ENCODE measurements at places on chromosomes 3 and 15.
A peak's percentile ranks its signal among the peaks of the same experiment; 100 is the strongest.

DNA sequence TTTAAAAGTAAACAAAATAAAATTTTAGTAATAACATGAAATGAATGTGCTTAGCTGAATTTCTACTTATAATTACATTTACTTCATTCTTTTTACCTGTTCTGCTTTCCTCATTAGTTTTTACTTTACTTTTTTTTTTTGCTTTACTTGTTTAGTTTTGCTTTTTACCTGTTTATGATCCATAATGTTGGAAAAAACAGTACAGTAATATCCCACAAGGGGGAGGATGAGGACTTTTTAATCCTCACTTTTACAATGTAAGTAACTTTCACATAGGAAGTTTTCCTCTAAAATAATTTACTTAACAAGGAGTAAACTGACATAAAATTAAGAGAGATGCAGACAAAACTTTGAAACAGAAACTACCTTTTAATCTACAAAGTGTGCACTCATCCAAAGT lies 268.7 kb downstream of the TBC1D5 start:
- DNase-seq: no peak

DNA sequence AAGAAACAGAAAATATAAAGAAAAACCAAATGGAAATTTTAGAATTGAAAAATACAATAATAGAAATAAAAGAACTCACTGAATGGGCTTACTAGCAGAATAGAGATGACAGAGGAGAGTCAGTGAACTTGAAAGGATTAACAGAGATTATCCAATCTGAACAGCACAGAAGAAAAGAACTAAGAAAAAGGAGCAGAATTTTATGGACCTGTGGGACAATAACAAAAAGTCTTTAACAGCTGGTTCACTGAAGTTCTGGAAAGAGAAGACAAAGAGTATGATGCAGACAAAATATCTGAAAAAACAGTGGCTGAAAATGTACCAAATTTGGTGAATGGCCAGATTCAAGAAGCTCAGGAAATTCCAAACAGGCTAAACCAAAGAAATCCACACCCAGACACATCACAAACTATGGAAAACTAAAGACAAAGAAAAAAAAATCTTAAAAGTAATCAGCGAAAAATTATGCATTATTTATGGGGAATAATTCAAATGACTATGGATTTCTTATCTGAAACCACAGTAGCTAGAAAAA lies 9.7 kb upstream of the GNB5 start:
- no peak for DNase-seq

GRCh38 chr3:184389384-184389783 lies 9.5 kb downstream of the CHRD start:
- peak; percentile 57 for DNase-seq

GRCh38 chr3:158460926-158461325 lies 110.1 kb upstream of the MLF1 start:
- DNase-seq: no peak

DNA sequence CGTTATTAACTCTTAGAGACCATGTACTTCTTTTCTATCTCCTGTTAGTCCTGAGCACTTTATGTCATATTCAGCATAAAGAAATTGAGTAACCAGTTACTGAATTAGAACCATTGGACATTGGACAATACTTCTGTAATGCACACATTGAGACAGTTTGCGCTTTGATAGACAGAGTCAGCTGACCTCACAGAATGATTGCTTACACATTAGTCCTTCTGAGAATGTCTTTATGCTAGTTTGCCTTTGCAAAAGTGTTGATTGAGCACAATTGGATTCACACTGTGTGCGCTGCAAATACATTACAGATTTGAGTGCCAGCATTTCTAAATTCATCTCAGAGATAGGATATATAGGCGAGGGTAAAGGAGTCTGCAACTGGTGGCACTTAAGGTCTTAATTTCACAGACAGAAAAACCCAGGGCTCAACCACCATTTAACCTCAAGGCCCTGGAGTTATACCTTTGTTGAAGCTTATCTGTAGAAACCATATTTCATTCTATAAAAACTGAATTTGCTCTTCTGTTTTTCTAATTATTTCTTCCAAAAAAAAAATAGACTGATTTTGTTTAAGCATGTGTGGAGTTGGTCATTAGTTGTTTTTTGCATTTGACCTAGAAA lies 3.8 kb downstream of the SERPINI1 start:
- no peak for DNase-seq

GRCh38 chr3:46936733-46937250 lies 39.8 kb downstream of the CCDC12 start:
- no peak for DNase-seq

DNA sequence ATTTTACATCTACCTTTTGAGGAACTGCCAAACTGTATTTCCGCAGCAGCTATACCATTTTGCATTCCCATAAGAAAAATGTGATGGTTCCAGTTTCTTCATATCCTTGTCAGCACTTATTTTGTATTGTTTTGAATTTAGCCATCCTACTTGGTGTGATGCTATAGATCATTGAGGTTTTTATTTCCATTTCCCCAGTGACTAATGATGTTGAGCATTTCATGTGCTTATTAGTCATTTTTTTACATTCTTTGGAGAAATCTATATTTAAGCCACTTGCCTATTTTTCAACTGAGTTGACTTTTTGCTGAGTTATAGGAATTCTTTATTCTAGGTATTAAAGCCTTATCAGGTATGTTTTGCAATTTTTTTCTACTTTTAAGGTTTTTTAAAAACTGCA lies 347.6 kb upstream of the RARB start:
- DNase-seq: no peak

DNA sequence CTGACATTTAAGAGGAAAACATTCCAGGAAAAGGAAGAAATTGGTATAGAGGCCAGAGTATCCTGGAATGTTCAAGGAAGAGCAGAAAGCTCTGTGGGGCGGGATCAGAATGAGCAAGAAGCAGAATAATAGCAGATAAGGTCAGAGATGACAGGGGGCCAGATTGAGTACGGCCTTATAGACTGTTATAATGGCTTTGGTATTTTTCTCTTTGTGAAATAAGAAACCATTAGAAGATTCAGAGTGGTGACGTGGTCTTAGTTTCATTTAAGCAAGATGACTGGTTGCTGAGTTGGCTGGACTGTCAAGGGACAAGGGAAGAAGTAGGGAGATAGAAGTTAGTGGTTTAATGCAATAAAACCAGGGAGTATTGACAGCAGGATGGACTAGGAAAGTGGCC lies 218.3 kb upstream of the SOX2 start:
- no peak for DNase-seq

GRCh38 chr15:28977377-28978010 lies 91.7 kb downstream of the APBA2 start:
- no peak for DNase-seq

Measured in H7 (cell line).